LNCaP clone FGC (cell line): ENCODE measurements at places on chromosomes 1 and 21.
A peak's percentile ranks its signal among the peaks of the same experiment; 100 is the strongest.

- no peak for DNase-seq
Observed at GRCh38 chr21:35358008-35358407, 308.9 kb upstream of the RUNX1 start.

- DNase-seq = no peak
Observed at GRCh38 chr1:171983584-171983983, 142.3 kb downstream of the DNM3 start.

- DNase-seq = no peak
Observed at GRCh38 chr1:204602111-204602579, 83.4 kb downstream of the LRRN2 start.

GRCh38 chr1:194709439-194709838 lies 1523.0 kb upstream of the B3GALT2 start:
- no peak for DNase-seq

DNA sequence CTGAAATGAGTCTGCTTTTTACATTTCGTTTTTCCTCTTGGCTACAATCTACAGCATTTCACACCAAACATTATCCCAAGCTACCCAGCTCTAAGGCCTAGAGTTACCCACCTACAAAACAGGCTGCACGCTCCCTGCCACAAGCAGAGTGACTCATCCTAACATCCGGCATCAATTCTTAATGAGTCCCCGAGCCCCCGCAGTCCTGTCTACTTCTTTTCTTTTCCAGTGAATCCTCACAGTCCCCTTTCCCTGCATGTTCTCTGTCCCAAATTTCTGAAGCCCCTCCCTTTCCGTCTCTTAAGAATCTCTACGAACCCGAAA lies 650 bp downstream of the PCNX2 start:
- no peak for DNase-seq

- DNase-seq = peak; percentile 66
Observed at GRCh38 chr1:74652711-74653139, 20.9 kb downstream of the ERICH3 start.
